Heart right ventricle (tissue), 16 donors: ENCODE measurements at places on chromosomes 11 and 22. TPM values are rescaled to one million over a fixed set of nuclear protein-coding genes. Genes with fewer than 3 reads are reported as not detected.

DNA sequence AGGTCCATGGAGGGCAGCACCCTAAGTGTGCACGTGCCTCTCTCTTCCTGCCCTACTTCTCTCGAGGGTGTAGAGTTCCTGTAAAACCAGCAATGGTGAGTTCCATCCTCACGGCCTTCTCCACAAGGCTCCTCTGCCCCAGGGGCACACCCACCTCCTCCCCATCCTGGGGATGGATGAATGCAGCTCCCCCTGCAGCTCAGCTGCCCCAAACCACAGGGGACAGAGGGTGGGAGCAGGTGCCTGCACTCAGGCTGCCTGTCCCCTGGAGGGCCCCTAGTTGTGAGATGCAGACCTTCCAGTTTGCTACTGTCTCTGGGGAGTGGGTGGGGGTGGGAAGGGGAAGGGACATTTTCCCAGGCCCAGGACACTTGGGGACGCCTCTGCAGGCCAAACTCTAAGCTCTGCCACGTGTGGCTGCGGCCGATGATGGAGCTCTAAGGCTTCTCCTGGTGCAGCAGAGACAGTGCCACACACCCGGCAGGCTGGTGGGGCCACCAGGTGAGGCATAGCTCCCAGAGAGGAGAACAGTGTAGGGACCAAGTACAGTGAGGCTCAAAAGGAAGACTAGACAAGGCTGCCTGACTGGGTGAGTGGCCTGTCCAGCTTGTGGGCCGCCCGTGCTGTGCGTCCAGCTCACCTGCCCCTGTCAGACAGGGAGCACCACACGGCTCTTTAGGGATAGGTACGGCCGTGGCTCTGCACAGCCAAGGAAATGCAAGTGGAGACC, 540.9 kb downstream of the TBC1D22A start:
- H3K4me3 ChIP-seq = no peak overlapping the region
- no peaks in the 10 kb centered on the region for H3K27me3 ChIP-seq
- H3K4me1 ChIP-seq = no peaks in the 10 kb centered on the region
- DNase-seq = no peak
- no peak overlapping the region for H3K27ac ChIP-seq

DNA sequence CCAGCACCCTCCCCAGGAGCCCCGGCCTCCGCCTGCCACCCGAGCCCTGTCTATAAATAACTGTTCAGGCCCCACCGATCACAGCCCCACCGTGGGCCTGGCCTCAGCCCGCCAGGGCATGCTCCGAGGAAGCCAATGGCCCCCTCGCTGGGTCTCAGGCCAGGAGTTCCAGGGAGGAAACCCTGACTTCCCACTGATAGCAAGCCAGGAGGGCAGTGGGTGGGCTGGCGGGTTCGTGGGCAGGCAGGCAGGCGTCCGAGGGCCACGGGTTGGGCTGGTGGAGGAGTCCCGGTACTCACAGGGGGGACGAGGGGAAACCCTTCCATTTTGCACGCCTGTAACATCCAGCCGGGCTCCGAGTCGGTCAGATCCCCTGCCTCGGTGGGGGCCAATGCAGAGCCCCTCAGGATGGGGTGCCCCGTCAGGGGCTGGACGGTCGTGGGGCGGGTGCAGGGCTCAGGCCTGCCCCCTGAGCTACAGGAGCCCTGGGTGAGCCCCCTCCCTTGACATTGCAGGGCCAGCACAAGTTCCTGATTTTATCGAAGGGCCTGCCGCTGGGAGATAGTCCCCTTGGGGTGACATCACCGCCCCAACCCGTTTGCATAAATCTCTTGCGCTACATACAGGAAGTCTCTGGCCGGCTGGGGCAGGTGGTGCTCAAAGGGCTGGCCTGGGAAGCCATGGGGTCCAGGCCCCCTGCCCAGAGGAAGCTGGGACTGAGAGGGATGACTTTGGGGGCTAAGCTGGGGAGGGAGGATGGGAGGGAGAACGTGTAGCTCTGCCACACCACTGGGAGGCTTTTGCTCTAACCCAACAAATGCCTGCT, at the start of gene SPI1:
Gene SPI1, minus strand, starts transcription at position 538 of the 826 bp plus-strand sequence. Its CDS starts 194 bp downstream, at position 344.
- no peaks in the 10 kb centered on the region for H3K36me3 ChIP-seq
- H3K4me3 ChIP-seq = peak within 1 kb of the TSS; percentile 41
- peak; percentile 56 for DNase-seq
- H3K4me1 ChIP-seq = peaks cover 31% of the 10 kb centered on the region

GRCh38 chr11:88799771-88800500, 265.8 kb downstream of the GRM5 start:
- H3K36me3 ChIP-seq = no peaks in the 10 kb centered on the region
- no peak overlapping the region for H3K27ac ChIP-seq
- H3K4me3 ChIP-seq = no peak overlapping the region
- no peaks in the 10 kb centered on the region for H3K4me1 ChIP-seq
- H3K27me3 ChIP-seq = no peaks in the 10 kb centered on the region

DNA sequence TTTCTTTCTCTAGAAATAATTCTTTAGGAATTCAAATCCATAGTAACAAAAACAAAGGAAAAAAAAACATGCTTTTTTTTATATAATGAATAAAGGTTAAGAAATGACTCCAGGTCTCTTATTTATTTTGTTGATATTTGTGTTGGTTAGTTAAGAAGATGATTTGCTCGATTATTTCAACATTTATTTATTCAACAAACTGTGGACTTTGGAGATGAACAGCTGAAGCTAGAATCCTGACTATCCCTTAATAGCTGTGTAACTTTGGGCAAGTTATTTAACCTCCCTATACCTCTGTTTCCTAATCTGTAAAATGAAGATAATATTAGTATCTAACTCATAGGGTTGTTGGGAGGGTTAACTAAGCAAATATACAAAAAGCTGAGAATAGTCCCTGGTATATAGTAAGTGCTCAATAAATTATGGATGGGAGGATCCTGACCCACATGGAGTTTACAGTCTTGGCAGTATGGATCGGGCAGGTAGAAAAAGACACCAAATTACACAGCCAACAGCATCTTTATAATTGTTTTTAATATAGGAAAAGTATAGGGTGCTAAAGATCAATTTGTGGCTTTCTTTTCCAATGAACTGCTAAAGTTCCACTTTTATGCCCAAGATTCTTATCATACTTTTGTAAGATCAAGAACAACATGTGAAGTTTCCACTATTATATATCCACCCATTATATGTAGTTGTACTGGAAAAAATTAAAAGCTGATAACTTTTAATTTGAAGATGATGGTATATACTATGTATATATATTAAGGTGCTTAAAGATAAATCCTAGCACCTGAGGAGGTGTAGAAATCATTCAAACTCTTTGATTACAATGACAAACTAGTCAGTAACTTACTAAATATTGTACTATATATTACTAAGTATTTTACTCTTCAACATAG, 1.3 kb upstream of the CAT start:
- H3K4me1 ChIP-seq = peaks cover 36% of the 10 kb centered on the region
- no peaks in the 10 kb centered on the region for H3K36me3 ChIP-seq
- H3K4me3 ChIP-seq = peak overlapping the region; percentile 93
- H3K27ac ChIP-seq = peak overlapping the region; percentile 91
- no peaks in the 10 kb centered on the region for H3K27me3 ChIP-seq
- DNase-seq = no peak

- H3K27ac ChIP-seq = no peak overlapping the region
- no peak for DNase-seq
- no peak overlapping the region for H3K4me3 ChIP-seq
- H3K4me1 ChIP-seq = peaks cover 10% of the 10 kb centered on the region
- H3K27me3 ChIP-seq = no peaks in the 10 kb centered on the region
These were observed 43.0 kb downstream of the DBX1 start for GRCh38 chr11:20117291-20117690.

- no peaks in the 10 kb centered on the region for H3K4me1 ChIP-seq
- H3K27me3 ChIP-seq = peaks cover 6% of the 10 kb centered on the region
- H3K36me3 ChIP-seq = no peaks in the 10 kb centered on the region
- no peak overlapping the region for H3K27ac ChIP-seq
- no peak overlapping the region for H3K4me3 ChIP-seq
These were observed 886.3 kb downstream of the NTM start for GRCh38 chr11:132256528-132257279.

GRCh38 chr11:2770761-2771301, 71.0 kb upstream of the KCNQ1OT1 start:
- H3K36me3 ChIP-seq = no peaks in the 10 kb centered on the region
- DNase-seq = no peak
- H3K4me3 ChIP-seq = no peak overlapping the region
- H3K27me3 ChIP-seq = no peaks in the 10 kb centered on the region

GRCh38 chr11:70729949-70730348, 331.6 kb downstream of the CTTN start:
- no peaks in the 10 kb centered on the region for H3K36me3 ChIP-seq
- no peak for DNase-seq
- H3K4me1 ChIP-seq = no peaks in the 10 kb centered on the region
- H3K4me3 ChIP-seq = no peak overlapping the region

DNA sequence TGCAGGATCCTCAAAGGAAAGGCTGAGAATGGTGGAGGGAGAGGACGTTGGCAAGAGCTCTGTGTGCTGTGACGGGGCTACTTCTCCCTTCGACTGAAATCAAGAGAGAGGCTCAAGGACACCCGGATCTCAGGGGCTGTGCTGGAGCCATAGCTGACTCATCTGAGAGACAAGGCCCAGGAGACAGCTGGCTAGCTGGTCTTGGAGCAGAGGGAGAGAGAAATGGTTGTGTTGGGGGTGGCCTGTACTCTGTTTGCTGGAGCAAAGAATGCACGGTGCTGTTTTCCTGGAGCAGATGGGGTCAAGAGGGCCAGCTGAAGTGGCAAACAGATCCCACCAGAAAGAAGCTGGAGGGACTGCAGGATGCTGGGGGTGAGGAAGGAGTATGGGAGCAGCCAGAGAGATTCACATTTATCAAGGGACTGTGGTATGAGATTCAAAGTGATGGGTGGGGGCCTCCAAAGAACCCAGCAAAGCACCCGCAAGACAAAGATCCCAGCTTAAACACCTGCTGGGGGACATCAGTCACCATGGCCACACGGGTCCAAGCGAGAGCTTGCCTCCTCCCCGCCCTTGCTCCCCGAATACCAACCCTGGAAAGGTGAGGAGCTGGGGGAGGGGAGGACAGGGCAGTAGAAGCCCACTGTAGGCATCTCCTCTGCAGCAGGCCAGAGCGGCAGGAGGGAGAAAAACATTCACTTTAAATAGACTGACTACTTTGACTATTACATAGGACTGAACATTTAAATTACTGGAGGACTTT, 40.8 kb downstream of the MAP6 start:
- H3K4me1 ChIP-seq = no peaks in the 10 kb centered on the region
- H3K27ac ChIP-seq = no peak overlapping the region
- no peaks in the 10 kb centered on the region for H3K27me3 ChIP-seq
- no peaks in the 10 kb centered on the region for H3K36me3 ChIP-seq
- H3K4me3 ChIP-seq = no peak overlapping the region

GRCh38 chr11:16448123-16448717, 91.9 kb upstream of the SOX6 start:
- no peaks in the 10 kb centered on the region for H3K27me3 ChIP-seq
- H3K36me3 ChIP-seq = no peaks in the 10 kb centered on the region
- H3K27ac ChIP-seq = no peak overlapping the region
- no peak overlapping the region for H3K4me3 ChIP-seq
- no peak for DNase-seq

GRCh38 chr22:50605613-50606074, 5.1 kb downstream of the MAPK8IP2 start:
- H3K27me3 ChIP-seq = peaks cover 66% of the 10 kb centered on the region
- no peak overlapping the region for H3K27ac ChIP-seq
- H3K4me1 ChIP-seq = peaks cover 10% of the 10 kb centered on the region
- no peak for DNase-seq

GRCh38 chr22:22882033-22882717, 5.4 kb upstream of the IGLL5 start:
- H3K27me3 ChIP-seq = peaks cover 12% of the 10 kb centered on the region
- H3K4me3 ChIP-seq = no peak overlapping the region
- no peak for DNase-seq
- H3K4me1 ChIP-seq = no peaks in the 10 kb centered on the region
- H3K27ac ChIP-seq = no peak overlapping the region
- H3K36me3 ChIP-seq = no peaks in the 10 kb centered on the region

- DNase-seq = peak; percentile 64
- peaks cover 79% of the 10 kb centered on the region for H3K27me3 ChIP-seq
- peaks cover 7% of the 10 kb centered on the region for H3K4me1 ChIP-seq
- no peak overlapping the region for H3K27ac ChIP-seq
- H3K4me3 ChIP-seq = peak overlapping the region; percentile 28
- H3K36me3 ChIP-seq = no peaks in the 10 kb centered on the region
These were observed 5.9 kb downstream of the LMNTD2 start for GRCh38 chr11:554428-555226.

- no peak overlapping the region for H3K27ac ChIP-seq
- H3K4me3 ChIP-seq = no peak overlapping the region
- no peaks in the 10 kb centered on the region for H3K27me3 ChIP-seq
- no peak for DNase-seq
- H3K4me1 ChIP-seq = no peaks in the 10 kb centered on the region
- H3K36me3 ChIP-seq = no peaks in the 10 kb centered on the region
These were observed 24.6 kb downstream of the ELF5 start for GRCh38 chr11:34488855-34489557.

- peak overlapping the region; percentile 90 for H3K27ac ChIP-seq
- H3K4me3 ChIP-seq = no peak overlapping the region
- H3K27me3 ChIP-seq = no peaks in the 10 kb centered on the region
- DNase-seq = peak; percentile 67
- no peaks in the 10 kb centered on the region for H3K36me3 ChIP-seq
- peaks cover 34% of the 10 kb centered on the region for H3K4me1 ChIP-seq
These were observed 51.4 kb upstream of the NECTIN1 start for GRCh38 chr11:119780222-119780953.

The B3GAT1 gene
- 0.09 TPM for total RNA-seq

The TRIM51 gene
- not detected for total RNA-seq

The BSCL2 gene
- 10.1 TPM for total RNA-seq

The RASL10A gene
- total RNA-seq = 2.6 TPM

The SAA4 gene
- total RNA-seq = not detected

The PGA3 gene
- not detected for total RNA-seq

The VPREB1 gene
- total RNA-seq = not detected

The MS4A2 gene
- total RNA-seq = not detected

The APOBEC3H gene
- total RNA-seq = not detected
